ENCODE measurements at places on chromosomes 16 and 17.
A peak's percentile ranks its signal among the peaks of the same experiment; 100 is the strongest.

- DNase-seq, result no peak
Observed at GRCh38 chr16:20899477-20900298, 470 bp downstream of the DCUN1D3 start.

GRCh38 chr17:82832411-82832810, 7.4 kb downstream of the ZNF750 start:
- DNase-seq, result no peak

DNA sequence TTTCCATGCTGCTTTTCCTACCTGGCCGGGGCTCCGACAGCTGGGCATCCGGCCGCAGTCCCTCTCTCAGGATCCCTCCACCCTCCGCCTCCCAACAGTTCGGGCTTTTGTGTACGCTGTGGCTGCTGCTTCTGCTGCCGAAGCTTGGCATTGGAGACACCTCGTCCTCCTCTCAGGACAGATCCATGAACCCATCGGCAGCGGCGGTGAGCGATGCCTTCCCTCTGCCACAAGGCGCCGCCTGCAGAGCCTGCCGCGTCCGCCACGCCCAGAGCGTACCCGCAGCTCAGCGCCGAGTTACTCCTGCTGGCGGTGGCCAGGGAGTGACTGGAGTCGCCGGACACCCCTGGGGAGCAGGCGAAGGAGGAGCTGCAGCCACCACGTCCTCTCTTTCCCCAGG, 2032.8 kb downstream of the TP53TG3F start:
- DNase-seq, result no peak

DNA sequence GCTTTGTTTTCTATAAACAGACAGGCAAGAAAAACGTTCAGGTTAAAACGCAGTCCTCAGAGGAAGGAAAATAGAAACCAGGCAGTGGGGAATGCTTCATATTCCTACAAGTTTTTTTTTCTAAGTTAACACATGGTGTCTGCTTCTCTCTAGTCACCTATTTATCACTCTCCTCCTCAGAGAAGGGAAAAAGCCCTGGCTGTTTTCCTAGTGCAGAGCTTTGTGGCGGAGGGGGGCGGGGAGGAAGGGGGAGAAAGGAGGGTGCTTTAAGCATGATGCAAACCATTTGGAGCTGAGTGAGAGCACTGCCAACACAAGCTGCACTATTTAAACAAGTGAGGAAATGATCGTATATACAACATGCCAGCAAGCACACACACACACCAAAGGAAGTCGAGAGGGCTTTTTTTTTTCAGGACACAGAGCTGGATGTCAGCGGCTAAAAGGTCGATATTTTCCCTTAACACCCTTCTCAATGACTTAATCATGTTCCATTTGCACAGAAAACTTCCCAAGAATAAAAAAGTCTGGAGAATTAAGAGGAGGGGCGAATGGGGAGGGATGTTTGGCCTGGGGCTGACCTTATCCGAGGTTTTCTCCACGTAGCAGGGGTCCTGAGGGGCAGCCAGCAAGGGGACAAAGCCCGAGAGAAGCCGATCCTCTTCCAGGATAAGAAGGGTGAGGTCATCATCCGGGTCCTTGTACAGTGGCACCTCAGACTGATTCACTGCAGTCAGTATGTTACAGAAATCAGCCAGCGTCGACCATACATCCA, 117.4 kb downstream of the HIC1 start:
- peak; percentile 47 for DNase-seq

- DNase-seq, result no peak
Observed at GRCh38 chr17:81980707-81981343, 3.4 kb downstream of the ASPSCR1 start.

All from hippocampal formation (tissue), 2 donors.